ENCODE measurements at places on chromosomes 6 and 20.
A peak's percentile ranks its signal among the peaks of the same experiment; 100 is the strongest.

GRCh38 chr6:46269447-46270229 lies 98.9 kb upstream of the ENPP5 start:
- DNase-seq = no peak

GRCh38 chr20:4256874-4257273 lies 241.5 kb upstream of the RNF24 start:
- no peak for DNase-seq

GRCh38 chr6:7730784-7731227 lies 4.9 kb downstream of the BMP6 start:
- no peak for DNase-seq

DNA sequence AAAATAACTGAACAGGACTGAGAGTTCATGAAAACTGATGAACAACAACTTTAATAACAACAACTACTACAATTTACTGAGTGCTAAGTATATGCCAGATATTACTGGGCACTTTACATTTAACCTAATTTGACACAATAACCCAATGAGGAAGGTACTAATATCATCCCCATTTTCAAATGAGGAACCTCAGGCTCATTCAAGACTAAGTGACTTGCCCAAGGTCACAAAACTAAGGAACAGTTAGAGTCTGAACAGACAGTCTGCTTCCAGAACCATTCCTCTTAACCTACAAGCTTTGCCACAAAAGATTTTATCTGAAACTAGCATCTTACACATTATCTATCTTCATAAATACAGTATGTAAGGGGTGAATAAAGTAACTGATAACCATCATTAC lies 10.6 kb upstream of the NDRG3 start:
- DNase-seq = no peak

GRCh38 chr6:137258170-137258569 lies 39.0 kb upstream of the IFNGR1 start:
- DNase-seq = peak; percentile 30

DNA sequence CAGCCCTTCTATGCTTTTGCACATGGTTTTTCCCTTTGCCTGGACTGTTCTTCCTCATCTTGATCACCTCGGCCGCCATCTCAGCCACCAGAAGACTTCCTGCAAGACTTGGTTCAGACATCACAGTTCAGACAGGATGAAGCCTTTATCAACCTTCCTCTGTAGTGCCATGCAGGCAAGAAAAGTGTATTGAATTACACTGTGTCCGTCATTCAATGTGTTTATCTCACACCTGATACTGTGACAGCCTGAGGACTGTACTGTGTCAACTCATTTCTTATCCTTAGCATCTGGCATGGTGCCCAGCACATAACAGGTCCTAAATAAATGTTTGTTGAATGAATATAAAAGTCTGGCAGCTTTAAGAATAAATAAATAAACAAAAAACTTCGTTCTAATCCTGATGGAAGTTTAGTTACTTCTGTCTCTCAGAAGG lies 133.3 kb upstream of the MAN1A1 start:
- DNase-seq = no peak

GRCh38 chr6:150857062-150857944 lies 8.2 kb upstream of the MTHFD1L start:
- no peak for DNase-seq
